ENCODE measurements at places on chromosomes 3 and 15.

- DNase-seq: no peak
Observed at GRCh38 chr3:121757087-121757811, 7.7 kb upstream of the GOLGB1 start.

GRCh38 chr15:65338366-65338765, 33.9 kb downstream of the RNU5B-1 start:
- no peak for DNase-seq

GRCh38 chr3:167886690-167887089, 151.2 kb downstream of the SERPINI1 start:
- no peak for DNase-seq

DNA sequence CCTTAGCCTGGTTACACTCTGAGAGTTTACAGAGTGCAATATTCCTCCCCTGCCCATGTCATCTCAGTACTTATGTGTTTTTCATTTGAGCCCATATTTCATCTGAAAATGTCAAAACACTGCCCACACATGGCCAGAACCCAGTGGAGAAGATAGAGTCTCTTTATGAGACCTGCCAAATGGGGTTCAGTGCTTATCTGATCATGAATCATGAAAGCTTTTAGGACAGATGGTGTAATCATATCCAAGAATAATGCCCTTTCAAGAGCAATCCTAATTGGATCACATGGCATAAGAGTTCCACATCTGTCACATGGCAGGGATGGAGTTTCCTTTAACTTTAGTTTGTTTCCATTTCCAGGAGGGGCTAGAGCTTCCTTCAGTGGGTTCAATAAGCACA, 77.2 kb upstream of the AGBL1 start:
- no peak for DNase-seq

- DNase-seq: no peak
Observed at GRCh38 chr3:185549122-185549521, 3.3 kb downstream of the LIPH start.

DNA sequence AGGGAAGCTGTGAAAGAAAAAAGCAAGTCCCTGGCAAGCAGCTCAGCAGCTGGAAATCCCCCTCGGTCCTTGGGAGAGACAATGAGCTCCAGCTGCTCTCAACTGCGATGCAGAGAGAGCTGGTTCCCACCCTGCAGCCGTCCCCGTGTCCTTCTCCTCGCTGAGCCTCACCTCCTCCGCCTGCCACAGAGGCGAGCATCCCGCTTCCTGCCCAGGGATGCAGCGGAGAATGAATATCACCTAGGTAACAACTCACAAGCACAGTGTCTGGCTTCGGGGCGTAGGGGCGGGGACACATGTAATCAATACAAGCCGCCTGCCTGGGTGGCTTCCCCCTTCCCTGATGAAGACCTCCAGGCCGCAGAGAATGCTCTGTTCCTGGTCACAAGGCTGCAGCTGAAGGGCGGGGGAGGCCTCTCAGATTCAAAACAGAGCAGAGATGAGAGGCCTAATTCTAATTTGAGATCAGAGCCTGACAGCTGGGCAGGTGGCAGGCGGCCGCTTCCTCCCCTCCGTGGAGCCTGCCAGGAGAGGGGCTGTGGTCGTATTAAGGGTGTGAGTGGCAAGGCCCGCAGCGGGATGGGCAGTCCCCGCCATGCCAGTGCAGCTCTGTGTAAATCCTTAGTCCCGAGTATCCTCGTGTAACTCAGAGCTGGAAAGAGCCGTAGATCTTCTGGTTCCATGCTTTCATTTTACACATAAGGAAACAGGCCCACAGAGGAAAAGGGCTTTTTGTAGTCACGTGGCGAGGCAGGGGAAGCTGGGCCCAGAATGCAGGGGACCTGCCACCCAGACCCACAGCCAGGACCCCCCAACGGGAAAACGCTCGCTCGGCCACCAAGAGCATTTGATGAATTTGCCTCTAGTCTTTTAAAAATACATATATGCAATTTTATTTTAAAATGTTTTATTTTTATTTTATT, 24.3 kb downstream of the ZDHHC19 start:
- DNase-seq: peak; percentile 45

GRCh38 chr3:64238971-64239667, 13.9 kb upstream of the PRICKLE2 start:
- no peak for DNase-seq

GRCh38 chr3:115498421-115498820, 124.9 kb upstream of the GAP43 start:
- no peak for DNase-seq

DNA sequence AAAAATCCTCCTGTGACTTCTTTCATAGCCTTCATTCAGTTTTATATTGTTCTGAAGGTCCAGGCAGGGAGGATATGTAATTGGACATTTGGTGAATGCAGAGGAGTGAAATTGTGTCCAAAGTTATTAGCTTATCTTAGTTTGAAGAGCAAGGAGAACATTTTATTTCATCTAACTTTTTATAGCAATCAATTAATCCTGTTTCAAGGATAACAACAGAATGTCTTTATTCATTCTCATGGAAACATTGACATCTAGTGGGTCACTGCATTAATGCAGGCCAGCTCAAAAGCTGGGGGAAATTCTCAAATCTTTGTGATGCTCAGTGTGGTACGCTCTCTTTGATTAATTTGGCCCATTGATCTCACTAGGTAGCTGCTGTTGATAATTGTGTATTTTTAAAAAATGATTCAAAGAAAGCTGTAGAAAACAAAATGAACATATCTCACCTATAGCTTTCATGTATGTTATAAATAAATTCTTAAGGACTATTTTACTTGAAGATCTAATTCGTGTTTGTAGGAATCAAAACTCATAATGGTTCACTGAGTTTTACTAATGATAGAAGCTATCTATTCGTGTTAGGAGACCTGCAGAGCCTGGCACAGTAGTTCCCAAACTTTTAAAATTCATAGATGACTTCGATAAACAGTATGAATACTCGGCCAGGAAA, 150.8 kb upstream of the KCNMB2 start:
- peak; percentile 35 for DNase-seq

GRCh38 chr3:189338366-189338765, 166.6 kb downstream of the TPRG1 start:
- DNase-seq: no peak

DNA sequence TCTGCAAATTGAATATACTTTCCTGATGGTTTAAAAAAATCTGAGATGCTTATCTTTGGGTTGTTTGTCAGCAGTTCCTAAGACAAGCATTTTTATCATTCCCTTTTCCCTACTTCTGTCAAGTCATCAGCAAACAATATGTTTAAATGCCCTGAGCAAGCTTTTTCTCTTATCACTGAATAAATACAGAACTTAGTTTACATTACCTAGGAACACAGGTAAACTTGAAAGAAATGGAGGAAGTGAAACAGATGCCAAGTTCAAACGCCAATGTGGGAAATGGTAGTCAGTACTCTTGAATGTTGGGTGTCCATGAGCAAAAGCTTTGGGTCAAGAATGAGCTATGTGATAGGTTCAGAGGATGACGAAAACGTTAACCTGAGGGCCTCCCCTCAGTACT, 17.2 kb upstream of the TCAIM start:
- no peak for DNase-seq

DNA sequence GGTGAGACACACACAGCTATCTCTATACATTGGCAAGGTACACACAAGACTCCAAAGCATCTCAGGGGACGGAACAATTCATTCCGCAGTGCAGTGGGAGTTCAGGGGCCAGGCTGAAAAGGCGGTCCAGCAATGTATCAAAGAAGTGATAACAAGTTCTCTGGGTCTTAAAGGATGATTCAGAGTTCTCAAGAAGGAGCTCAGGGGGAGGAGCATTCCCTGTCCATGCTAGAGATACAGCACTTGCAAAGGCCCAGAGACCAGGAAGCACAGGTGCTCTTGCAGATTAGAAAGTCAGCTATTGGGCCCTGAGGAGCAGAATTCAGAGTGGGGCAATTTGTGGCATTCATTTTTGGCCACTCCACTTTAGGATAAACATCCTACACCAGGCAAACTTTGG, 34.9 kb downstream of the MECOM start:
- DNase-seq: no peak

GRCh38 chr3:95456835-95457234, 1357.6 kb upstream of the EPHA6 start:
- no peak for DNase-seq

DNA sequence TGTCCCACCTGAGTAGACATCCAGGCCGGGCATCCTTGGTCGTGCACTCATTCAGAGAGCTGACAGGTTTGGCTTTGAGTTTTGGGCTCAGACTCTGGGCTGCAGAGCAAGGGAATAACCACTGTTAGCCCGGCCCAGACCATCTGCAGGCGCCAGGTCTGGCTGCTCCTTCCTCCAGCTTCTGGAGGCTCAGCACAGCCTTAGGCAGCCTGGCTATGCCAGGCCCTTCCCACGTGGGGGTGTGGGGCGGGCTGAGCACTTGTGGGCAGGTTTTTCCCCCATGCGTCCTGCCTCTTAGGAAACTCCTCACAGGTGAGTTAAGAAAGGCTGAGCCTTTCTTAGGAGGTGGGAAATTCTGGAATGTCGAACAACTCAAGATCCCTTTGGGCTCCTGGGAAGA, 11.2 kb downstream of the PLA2G4B start:
- DNase-seq: no peak

GRCh38 chr3:25418596-25418995, 9.5 kb upstream of the RARB start:
- DNase-seq: no peak

DNA sequence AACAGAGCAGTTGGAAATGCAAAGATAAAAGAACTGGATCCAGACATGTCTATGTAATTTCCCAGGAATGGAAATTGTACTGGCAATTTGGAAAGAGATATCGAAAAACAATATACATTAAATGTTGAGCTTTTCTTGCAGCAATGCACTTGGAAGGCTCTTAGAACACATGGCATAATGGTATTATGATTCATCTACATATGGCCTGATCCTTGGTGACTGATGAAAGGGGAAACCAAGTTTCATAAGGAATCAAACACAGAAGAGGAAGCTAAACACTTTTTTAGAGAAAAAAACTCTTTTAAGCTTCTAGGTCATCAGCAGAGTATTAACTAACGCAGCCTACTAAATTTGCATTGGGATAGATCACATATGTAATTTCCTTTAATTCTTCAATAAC, 12.4 kb upstream of the GREM1 start:
- no peak for DNase-seq

DNA sequence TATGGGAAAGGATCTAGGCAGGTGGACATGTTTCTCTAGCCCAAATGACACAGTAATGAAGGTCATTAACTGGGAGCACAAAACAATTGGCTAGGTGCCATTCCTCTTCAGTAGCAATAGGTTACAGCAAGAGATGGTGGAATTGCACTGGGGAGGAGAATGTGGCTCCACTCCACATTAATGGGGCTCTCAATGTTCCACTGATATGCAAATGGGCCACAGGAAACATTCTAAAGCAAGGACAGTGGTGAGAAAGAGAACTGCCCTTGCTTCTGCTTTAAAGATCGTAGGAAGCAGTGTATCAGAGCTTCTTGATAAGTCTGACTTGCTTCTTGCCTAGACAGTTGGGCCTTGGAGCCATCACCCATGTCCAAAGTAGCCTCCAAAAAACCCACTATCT, 271.4 kb upstream of the PPP2R3A start:
- DNase-seq: no peak

GRCh38 chr15:62999178-62999577, 43.4 kb upstream of the TPM1 start:
- DNase-seq: no peak

DNA sequence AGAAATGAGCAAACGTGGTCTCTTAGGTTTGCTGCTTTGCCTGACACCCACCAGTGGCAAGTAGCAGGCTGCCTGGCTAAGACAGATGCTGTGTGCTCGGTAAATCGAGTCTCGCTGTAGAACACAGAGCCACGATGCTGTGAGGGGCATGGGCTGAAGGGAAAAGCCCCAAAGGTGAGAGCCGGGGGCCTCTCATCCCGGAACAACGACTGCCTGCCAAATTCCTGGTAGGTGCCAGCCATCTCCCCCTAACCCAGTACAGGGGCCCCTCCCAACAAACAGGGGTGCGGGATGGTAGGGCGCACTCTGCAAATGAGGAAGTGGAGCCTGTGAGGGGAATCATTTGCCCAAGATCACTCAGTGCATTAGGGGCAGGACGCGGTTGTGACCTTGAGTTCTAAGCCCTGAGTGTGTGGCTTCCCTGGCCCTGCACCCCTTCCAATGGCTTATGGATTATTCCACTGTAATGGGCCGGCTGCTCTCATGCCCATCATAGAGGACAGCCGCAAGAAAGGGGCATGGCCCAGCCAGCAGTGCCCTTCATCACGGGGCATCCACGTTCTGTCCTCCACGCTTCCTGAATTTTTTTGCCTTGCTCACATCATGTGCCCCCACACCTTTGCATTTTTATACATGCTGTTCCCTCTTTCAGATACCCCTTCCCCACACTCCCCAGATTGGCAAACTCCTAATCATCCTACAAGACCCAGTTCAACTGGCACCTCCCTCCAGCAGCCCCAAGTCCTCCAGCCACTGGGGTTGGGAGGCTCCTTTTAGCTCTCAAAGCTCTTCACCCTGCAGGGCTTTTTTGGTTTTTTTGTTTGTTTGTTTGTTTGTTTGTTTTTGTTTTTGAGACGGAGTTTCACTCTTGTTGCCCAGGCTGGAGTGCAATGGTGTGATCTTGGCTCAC, 125.4 kb downstream of the NUP210 start:
- DNase-seq: no peak

DNA sequence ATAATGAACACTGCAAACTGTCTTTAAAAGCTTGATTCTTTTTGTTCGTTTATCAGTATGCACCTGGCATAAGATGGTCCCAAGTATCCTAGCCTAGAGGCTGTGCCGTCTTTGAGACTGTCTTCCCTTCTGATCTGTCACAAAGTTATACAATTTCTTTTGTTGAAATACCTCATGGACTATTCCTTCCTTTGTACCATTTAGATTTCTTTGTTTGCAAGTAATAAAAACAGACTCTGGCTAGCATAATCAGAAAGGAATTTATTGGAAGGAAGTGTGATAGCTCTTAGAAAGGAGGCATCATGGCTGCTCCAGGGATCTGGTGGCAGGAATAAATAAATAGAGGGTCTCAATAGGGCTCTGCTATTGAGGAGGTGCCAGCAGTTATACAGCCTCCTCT, 280.4 kb downstream of the SLC9A9 start:
- no peak for DNase-seq

DNA sequence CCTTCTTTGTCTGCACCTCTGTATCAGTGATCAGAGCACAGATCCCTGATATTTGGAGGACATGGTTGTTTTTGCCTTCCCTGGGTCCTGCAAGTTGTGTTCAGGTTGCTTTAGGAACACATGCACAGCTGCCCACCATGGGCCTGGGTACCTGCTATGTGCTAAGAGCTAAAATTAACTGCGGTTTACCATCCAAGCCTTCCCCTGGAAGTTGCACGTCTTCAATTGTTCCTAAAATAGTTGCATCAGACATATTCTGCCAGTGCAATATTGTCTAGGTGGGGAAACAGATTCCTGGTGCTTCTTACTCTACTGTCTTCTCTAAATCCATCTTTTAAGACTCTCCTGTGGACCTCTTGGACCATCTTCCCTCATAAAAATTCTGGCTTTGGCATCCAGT, 80.9 kb downstream of the PDE8A start:
- DNase-seq: no peak

- peak; percentile 55 for DNase-seq
Observed at GRCh38 chr3:100316641-100317069, 17.9 kb upstream of the NIT2 start.

GRCh38 chr15:92415639-92416297, 22.1 kb downstream of the ST8SIA2 start:
- no peak for DNase-seq
